ENCODE measurements at places on chromosomes 5 and 9. TPM values are rescaled to one million over a fixed set of nuclear protein-coding genes. Genes with fewer than 3 reads are reported as not detected.

Gene KIF4B
- 0.10 TPM for polyA plus RNA-seq

Gene DBH
- 0.87 TPM for polyA plus RNA-seq

Gene SPATA31A3
- not detected for polyA plus RNA-seq

- peak; percentile 19 for DNase-seq
Observed at GRCh38 chr5:99331061-99331460, 402.3 kb upstream of the CHD1 start.

- no peak for DNase-seq
Observed at GRCh38 chr9:79698967-79699366, 127.2 kb downstream of the TLE4 start.

DNA sequence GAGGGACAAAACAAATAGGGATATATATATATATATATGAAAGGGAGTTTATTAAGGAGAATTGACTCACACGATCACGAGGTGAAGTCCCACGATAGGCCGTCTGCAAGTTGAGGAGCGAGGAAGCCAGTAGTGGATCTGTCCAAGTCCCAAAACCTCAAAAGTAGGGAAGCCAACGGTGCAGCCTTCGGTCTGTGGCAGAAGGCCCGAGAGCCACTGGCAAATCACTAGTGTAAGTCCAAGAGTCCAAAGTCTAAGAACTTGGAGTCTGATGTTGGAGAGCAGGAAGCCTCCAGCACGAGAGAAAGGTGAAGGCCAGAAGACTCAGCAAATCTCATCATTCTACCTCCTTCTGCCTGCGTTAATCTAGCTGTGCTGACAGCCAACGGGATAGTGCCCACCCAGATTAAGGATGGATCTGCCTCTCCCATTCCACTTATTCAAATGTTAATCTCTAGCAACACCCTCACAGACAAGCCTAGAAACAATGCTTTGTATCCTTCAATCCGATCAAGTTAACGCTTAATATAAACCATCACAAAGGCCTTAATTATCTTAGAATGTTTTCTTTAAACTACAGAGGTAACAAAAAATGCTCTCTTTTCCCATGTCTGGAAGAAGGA, 23.8 kb upstream of the DAB2 start:
- DNase-seq, result no peak
